RWPE2 (cell line): ENCODE measurements at places on chromosomes 16 and 17.

- peak; percentile 88 for DNase-seq
These were observed 669 bp downstream of the MIEF2 start for GRCh38 chr17:18261146-18261515.

GRCh38 chr17:4908711-4909496, 6.0 kb upstream of the CHRNE start:
- DNase-seq = peak; percentile 78

DNA sequence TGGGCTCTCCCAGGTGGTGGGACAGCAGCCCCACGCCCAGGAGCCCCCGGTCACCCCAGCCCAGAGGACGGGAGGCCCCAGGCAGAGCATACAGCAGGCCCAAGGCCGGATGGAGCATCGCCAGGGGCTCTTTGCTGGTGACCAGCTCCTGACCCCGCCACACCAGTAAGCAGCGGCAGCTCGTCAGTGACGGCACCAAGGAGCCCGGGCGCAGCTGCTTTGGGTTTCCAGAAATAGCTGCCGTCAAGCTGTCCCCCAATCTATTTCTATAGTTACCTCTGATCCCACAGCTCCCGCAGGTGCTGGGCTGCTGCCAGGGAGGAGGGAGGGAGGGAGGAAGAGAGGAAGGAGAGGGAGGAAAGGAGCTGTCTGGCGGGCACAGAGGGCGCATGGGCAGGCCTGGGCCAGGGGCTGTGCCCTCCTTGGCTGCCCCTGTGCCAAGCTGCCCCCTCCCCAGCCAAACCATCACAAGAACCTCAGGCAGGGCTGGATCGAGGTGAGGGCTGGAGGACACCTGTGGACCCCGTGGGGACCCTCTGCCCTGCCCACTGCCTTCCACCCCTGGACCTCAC, 10.8 kb upstream of the RASD1 start:
- DNase-seq = peak; percentile 66

DNA sequence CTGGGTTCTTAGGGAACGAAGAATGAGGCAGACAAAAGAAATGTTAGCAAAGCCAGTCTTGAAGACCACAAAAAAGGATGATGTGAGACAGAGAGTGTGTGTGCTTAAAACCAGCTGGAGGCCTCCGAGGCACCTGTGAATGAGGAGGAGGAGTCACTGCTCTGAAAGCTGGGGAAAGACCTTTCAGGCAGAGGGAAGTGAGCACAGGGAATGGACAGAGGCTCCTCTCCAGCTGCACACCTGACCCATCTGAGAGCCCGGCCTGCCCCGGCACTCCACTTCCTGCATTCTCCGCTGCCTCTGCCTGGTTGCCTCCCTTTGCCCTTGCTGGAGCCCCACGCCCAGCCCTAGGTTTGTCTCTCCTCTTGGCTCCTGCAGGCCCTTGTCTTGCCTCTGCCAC, 55.2 kb upstream of the SREBF1 start:
- no peak for DNase-seq

- no peak for DNase-seq
These were observed at the start of gene HOXB3 for GRCh38 chr17:48589831-48590606. Gene HOXB3, minus strand, starts transcription at chr17:48590241. Its CDS starts 37,767 bp downstream, at chr17:48552474.

- DNase-seq = no peak
These were observed 9.8 kb downstream of the CA5A start for GRCh38 chr16:87926246-87927194.

DNA sequence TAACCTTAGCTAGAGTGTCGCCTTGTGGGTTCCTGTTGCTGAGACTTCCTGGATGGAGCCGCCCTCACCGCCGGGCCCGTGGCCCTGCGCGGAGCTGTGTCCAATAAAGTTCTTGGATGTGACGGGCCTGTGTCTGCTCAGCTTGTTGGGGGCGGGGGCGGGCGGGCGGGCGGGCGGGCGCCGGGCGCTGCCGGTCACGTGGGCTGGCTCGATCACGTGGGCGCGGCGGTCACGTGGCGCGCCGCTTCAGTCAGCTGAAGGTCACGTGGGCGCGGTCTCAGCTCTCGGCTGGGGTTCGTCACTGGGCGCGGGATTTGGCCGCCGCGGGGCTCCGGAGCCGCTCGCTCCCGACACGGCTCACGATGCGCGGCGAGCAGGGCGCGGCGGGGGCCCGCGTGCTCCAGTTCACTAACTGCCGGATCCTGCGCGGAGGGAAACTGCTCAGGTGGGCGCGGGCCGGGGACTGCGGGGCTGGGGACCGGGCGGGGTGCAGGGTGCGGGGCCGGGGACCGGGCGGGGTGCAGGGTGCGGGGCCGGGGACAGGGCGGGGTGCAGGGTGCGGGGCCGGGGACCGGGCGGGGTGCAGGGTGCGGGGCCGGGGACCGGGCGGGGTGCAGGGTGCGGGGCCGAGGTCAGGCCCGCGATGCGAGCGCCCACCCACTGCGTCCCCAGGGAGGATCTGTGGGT, at the start of gene AMDHD2:
Gene AMDHD2 (plus strand): TSS at position 275 of the 687 bp plus-strand sequence. CDS start 88 bp downstream, at position 363.
- peak; percentile 92 for DNase-seq

DNA sequence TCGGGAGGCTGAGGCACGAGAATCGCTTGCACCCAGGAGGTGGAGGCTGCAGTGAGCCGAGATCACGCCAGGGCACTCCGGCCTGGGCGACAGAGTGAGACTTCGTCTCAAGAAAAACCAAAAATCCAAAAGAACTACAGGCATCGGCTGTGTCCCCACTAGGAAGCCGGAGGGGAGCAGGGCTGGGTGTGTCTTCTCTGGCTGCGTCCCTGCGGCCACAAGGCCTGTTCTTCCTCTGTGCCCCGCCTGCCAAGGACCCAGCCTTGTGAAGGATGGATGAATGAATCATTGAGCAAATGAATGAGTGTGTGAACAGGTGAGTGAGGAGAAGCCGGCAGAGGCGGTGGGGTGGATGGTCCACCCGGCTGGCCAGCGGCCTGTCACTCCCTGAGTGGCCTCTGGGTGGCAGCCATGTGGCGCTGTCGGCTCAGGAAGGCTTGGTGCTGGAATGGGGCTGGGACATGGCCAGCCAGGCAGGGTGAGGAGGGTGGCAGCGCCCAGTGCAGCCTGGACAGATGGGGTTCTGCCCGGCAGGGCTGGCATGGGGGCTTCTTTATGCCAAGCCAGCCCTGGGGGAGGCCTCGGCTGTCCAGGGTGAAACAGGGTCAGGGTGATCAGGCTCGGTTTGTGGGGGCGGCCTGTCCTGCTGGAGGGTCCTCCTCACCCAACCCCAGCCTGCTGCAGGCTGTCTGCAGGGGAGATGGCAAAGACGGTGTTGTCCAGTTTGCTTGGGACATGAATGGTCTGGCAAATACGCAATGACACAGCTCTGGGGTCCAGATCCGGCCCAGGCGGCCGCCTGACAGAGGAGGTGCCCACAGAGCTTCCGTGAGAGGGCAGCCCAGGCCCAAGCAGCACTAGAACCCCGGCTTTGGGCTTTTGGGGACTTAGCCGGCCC, 21.7 kb downstream of the SLC25A10 start:
- DNase-seq = peak; percentile 84

GRCh38 chr17:72145962-72146361, 25.1 kb downstream of the SOX9 start:
- DNase-seq = no peak

DNA sequence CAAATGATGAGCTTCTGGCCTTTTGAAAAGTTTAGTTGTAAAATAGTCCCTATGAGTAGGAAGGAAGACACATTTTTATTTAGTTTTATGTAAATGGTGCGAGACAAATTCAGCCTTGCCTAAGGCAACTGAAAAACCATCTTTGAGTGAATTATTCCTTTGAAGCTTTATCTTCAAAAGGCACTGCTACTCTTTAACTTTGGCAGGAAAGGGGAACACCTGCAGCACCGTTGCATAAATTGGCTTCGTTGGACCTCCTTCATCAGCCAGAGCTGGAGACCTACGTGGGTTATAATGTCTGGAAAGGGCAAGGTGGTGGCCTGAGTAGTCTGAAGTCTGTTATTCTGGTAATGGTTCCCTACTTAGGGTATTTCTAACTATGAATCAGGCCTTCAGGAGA, 373.5 kb downstream of the KCNJ2 start:
- no peak for DNase-seq

GRCh38 chr16:48101069-48101674, 54.6 kb downstream of the ABCC12 start:
- DNase-seq = no peak

- DNase-seq = no peak
These were observed 11.8 kb upstream of the NAGS start for GRCh38 chr17:43992641-43993040.

GRCh38 chr17:72270273-72270924, 149.6 kb downstream of the SOX9 start:
- DNase-seq = peak; percentile 72

GRCh38 chr17:72092710-72093322, 28.0 kb upstream of the SOX9 start:
- no peak for DNase-seq

GRCh38 chr16:56923481-56924091, 8.4 kb upstream of the HERPUD1 start:
- DNase-seq = no peak
